Stimulated activated CD8-positive, alpha-beta memory T cell treated with anti-CD3 and anti-CD28 coated beads, Interleukin-15, amount 100 ng/mL, for 4 hours (primary cell): ENCODE measurements at places on chromosomes 16 and 17.
A peak's percentile ranks its signal among the peaks of the same experiment; 100 is the strongest.

DNA sequence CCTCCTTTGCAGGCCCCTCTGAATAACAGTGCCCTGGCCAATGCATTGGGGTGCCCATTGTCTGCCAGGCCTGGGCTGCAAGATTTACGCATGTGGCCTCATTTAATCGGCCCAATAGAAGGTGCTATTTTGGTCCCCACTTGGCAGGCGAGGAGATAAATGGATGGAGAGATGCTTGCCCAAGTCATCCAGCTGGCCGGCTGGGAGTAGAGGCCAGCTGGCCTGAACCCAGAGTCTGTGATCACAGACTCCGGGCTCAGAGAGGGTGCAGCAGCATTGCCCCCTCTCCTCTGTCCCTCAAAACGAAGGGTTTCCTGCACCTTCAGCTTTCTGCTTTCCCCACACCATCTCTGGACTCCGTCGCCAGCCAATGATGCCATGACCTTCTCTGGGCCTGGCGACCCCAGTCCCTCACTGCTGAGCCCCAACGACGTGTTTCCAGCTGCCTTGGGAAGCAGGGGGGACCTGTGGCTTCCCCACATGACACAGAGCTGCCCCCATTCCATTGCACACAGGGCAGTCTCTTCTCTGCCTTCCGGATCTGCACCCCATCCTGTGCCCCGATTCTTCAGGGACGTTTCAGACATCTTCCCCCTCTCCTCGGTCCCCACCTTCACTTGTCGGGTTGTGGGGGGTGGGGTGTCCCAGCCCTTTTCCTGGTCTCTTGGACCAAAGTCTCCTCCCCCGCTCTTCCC is 3.5 kb upstream of the ADGRG1 start:
- no peak for DNase-seq

- peak; percentile 45 for DNase-seq
These were observed 34.4 kb upstream of the PRKCB start for GRCh38 chr16:23801378-23801777.

DNA sequence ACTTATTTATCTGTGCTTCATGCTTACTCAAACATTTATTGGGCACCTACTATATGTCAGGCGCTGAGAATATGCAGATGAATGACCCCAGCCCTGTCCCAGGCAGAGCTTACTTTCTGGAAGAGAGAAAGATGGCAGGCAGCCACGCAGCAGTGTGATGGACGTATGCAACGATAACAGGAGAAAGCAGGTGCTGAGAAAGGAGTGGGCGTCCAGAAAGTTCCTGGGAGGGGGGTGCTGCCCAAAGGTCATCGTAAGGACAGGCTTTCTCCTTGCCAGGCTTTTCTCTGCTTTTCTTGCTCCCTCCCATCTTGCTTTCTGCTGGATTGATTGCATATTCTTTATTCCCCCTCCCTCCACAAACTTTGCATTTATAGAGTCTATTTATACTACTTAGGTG is 124.5 kb downstream of the GAS7 start:
- no peak for DNase-seq

GRCh38 chr17:4759776-4760236 is 11.9 kb upstream of the TM4SF5 start:
- DNase-seq, result no peak

DNA sequence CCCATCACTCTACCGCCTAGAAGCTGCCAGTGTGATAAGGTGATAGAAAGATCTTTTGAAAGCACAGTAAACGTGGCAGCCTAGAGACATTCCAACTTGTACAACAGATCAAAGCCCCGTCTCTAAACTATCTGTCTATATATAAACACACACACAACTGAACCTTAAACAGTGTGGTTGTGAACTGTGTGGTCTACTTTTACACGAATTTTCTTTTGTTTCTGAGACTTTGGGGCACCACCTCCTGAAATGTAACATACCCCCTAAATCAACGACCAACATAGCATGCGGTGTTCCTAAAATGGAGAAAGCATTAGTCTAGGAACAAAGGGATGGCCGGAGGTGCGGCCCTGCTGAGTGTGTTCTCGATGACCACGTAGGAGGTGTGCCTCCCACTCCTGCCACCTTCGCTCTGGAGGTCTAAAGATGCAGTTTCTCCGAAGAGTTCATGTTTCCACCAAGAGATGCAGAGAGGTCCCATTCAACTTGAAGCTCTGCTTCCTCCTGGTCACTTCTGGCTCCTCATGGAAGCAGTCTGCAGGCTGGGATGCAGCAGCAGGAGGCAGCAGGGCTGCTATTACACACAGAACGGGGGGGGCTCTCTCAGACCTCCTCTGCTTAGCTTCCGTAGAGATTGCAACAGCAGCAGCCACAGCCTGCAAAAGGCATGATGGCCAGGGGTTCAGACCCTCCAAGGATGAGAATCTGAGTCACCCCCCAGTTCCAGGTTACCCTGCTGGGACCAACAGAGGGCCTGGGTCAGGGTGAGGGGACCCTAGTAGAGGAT is 22.6 kb upstream of the USP10 start:
- DNase-seq, result no peak

DNA sequence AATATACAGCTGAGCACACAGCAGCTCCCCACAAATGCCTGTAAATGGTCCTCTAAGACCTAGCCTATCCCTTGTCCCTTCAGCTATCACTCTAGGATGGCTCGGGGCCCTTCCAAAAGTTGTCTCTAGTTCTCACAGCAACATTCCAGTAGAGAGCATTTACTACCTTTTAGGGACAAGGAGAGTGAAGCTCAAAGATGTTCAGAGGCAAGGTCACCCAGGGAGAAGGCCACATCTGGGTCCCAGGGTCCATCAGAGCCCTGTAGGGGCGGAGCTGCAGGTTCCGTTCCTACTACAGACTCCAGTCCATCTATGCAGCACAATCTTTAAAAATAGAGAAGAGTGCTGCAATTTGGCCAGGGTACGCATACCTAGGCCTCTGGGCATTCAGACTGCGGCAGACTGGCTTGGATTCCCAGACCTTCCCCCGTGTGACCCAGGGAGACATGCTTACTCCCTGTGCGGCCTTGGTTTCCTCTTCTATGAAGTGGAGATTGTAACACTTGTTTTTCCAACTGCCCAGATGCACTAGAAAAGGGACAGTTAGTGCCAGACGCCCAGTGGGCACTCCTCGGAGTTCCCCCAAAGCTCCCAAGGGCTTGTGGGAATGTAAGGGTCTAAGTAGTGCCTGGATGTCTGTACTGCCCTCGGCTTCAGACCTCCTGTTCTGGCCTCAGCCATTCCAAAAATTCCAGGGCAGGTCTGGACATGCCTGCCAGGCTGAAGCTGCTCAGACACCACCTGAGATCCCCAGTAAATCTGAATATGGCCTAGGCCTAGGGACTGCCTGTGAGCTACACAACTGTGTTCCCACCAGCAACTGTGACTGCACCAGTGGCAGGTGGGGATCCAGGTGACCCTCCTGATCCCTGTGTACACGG is 2.5 kb downstream of the SLC12A4 start:
- DNase-seq, result no peak

GRCh38 chr17:48759288-48759687 is 30.7 kb upstream of the HOXB13 start:
- no peak for DNase-seq

DNA sequence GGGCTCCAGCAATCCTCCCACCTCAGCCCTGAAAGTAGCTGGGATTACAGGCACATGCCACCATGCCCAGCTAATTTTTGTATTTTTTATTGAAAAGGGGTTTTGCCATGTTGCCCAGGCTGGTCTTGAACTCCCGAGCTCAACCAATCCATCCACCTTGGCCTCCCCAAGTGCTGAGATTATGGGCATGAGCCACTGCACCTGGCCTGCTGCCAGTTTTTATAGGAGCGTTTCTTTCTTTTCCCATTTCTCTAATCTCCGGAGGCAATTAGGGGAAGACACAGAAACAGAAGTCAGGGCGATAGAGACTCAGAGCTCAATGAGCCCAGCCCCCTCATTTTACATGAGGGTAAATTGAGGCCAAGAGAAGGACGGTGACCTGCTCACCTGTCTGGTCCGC is 10.4 kb downstream of the MGAT5B start:
- DNase-seq, result no peak
